ENCODE measurements at places on chromosomes 1 and 21. TPM values are rescaled to one million over a fixed set of nuclear protein-coding genes. Genes with fewer than 3 reads are reported as not detected.

GRCh38 chr1:236808564-236809130 lies 13.6 kb downstream of the MTR start:
- no peak overlapping the region for H3K4me3 ChIP-seq
- H3K27me3 ChIP-seq, result no peaks in the 10 kb centered on the region
- H3K4me1 ChIP-seq, result peaks cover 22% of the 10 kb centered on the region

GRCh38 chr1:93851327-93851712 lies 27.7 kb downstream of the DNTTIP2 start:
- H3K27ac ChIP-seq, result no peak overlapping the region
- no peak for DNase-seq
- no peak overlapping the region for H3K4me3 ChIP-seq

DNA sequence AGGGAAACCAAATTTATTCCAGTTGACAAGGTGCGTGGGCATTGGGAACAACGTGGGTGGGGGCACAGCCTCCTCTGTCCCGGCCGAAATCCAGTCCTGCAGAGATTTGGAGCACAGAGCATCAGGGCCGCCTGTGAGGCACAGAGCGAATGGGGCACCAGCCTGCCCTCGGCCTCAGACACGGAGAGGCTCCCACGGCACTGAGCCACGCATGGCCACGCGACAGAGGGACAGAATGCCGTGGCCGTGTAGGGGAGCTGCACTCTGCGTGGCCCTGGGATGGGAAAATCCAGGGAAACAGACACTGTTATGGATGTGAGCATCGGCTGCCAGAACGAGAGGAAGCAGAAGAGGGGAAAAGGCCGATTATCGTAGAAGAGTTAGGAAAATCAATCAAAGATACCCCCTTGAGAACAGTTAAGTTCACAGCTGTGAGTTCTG lies 13.5 kb upstream of the C1orf159 start:
- DNase-seq, result no peak
- no peaks in the 10 kb centered on the region for H3K4me1 ChIP-seq
- no peak overlapping the region for H3K4me3 ChIP-seq

DNA sequence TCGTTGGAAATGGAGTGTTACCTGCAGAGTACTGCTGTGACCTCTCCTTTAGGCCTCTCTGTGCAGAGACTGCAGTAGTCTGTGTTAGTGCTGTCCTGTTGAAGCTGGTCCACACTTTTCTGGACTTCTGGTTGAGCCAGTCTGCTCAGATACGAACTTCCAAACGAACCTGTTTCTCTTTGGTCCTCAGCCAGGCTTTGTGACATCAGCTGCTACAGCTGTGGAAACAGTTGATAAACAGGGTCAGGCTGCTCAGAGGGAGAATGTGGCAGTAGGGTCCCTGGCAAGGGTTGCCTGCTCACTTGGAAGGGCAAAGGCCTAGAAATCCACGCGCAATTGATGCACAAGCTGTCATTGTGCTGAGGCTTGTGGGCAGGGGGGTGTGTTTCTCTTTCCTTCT lies 98.8 kb downstream of the NOS1AP start:
- H3K27me3 ChIP-seq, result peaks cover 23% of the 10 kb centered on the region
- no peaks in the 10 kb centered on the region for H3K36me3 ChIP-seq
- no peak for DNase-seq
- no peak overlapping the region for H3K27ac ChIP-seq
- H3K4me3 ChIP-seq, result no peak overlapping the region

- H3K27ac ChIP-seq, result peak within 1 kb of the TSS; percentile 79
- no peaks in the 10 kb centered on the region for H3K36me3 ChIP-seq
- peak; percentile 57 for DNase-seq
- peaks cover 30% of the 10 kb centered on the region for H3K27me3 ChIP-seq
Observed at GRCh38 chr1:228416217-228416933, at the start of gene TRIM17. TRIM17 (minus strand) TSS chr1:228416861; CDS start chr1:228415072, 1,789 bp downstream.

GREM2 gene
- not detected for total RNA-seq
